HCEC 1CT (cell line): ENCODE measurements at places on chromosomes 3 and 15.

DNA sequence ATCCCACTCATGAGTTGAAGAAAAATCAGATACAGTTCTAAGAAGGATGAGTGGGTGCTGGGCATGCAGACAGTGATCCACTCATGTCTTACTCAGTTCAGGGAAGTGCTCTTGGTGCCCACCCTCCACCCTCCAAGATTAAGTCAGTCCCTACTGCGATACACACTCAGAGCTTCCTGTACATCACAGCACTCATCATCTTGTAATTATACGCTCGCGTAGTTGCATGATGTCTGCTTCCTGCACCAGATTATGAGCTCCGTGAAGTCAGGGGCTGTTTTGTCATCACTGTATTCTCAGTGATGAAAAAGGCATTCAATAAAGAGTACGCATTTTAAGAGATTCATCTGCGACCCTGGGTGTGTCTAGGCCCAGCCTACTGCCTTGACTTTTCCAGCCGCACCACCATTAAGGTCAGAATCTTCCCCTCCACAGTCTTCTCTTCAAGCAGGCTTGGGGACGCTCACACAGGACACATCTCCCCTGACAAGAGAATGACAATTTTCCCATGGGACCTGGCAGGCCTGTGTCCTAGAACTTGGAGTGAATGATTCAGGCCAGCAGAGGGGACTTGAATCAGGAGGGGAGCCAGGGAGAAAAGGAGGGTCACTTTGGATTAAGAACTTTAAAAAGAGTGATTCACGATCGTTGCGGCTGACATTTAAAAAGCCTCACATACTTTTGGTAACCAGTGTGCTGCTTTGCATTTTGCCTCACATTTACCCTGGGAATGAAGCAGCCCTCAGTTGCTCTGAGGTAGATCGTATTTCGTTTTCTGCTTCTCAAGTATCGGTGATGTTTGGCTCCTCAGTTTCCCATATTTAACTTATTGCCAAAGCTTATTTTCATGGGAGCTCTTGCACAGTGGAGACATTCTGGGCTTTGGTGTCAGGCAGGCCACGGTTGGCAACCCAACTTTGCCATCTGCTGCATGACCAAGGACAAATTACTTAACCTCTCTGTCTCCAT is 7.9 kb upstream of the PDE8A start:
- DNase-seq = no peak

DNA sequence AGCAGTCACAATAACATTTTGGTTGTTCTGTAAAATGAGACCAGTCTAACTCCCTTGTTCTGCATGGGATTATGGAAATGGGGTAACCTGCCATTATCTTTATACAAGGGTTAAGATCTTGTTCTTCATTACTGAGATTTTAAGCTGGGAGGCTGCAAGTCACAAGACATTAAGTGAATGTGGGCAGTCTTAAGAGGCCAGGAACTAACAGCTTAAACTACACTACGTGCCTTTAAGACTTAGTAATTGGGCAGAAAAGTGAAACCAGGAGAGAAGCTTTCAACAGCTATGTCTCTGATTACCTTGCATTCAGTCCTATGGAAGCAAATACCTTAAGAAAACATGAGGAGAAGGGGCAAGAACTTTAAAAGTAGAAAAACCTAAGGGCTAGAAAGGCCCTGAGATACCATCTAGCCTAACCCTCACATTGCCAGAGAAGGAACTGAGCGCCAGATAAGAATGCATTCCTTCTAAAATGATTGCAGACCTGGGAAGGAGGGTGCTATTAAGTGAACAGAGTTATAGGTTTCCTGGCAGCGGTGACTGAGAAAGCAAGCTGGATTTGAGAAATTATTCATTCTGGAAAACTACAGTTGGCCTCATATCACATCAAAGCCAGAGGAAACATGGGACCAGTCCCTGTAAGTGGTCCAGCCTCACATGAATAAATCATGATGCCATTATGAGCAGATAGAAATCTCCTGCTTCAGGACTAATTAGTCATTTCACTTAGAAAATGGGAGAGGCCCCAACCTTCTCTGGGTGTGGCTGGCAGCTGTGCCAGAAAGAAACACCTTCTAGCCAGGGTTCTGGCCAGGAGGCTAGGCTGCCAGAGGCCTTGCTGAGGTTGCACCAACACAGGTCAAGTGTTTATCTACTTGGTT is 32.9 kb downstream of the DAPK2 start:
- no peak for DNase-seq

- DNase-seq = peak; percentile 25
Observed at GRCh38 chr3:171531716-171532115, 71.5 kb upstream of the TNIK start.

DNA sequence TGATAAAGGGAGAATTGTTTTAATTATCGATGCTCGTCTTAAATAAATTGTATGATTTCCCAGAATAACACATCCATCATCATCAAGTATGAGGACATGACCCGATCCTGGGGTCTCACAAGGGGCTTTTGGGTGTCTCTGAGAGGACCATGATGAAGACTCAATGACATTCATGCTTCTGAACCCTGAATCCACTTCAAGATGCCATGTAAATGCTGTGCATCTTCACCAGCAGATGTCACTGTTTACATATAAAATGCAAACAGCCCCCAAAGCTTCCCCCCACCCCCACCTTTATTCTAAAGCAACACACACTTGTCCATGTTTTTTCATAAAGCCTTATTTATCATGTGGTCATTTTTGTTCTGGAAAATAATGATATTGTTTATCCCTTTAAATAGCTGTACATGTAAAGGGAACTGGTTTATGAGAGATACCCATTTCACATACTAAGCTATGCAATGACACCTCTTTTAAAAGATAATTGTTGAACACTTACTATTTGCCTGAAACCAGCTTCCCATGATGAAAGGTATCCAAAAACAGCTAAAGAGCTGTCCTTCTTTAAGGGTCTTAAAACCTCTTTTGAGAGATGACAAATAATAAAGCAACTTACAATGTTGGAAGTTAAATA is 69.7 kb upstream of the UBE3A start:
- DNase-seq = no peak

DNA sequence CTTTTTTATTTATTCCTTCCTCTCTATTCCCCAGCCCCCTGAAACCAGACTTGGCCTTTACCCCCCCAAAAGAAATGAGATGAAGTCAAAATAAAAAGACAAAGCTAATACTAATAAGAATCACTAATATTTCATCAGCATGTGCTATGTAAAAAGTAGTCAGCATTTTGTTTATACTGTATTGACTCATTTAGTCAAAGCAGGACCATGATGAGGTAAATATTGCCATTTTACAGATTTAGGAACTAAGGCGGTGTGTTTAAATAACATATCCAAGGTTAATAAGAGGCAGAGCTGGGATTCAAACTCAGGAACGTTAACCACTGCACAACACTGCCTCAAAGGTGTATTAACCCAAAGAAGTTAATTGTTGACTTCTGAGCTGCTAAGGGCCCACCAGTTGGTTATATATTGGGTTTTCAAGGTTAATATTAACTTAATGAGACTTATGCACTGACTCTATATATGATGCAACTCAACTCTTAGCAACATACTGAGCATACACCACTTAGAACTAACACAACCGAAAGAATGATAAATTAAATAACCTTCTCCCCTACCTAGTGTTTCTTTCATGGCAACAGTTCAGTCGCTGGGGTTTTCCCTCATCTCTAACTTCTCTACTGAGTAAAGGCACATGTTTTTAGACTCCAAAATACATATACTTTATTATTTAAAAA is 34.7 kb downstream of the FOXP1 start:
- no peak for DNase-seq

GRCh38 chr15:47432826-47433225 is 284.5 kb upstream of the SEMA6D start:
- DNase-seq = peak; percentile 56

DNA sequence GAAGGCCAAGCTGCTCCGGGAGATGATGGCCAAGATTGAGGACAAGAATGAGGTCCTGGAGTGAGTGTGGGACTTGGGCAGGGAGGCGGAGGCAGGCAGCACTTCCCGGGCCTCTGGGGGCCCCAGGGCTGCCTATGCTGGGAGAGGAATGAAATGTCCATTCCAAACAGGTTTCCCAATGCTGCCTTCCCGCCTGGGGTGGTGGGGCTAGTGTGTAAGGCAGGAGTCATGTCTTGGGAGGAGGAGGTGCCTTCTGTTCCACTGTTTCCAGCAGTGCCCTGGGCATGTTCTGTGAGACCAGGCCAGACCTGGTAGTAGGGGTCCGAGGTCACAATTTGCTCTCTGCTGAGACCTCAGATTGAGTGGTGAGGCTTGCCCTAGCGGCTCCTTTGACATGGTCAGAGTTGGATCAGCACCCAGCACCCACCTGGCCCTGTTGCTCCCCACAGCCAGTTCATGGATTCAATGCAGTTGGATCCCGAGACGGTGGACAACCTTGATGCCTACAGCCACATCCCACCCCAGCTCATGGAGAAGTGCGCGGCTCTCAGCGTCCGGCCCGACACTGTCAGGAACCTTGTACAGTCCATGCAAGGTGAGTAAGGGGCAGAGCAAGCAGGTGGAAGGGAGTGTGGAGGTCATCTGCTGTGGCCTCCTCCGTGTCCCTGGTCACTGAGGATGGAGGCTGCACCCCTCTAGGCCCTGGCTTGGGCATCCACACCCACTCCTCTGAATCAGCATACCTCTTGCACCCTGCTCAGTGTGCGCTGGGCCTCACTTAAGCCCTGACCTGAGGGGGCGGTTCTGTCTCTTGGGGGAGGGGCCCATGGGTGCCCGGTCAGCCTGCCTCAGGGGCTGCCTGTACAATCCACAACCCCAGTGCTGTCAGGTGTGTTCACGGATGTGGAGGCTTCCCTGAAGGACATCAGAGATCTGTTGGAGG is 27.3 kb downstream of the PTPN23 start:
- DNase-seq = no peak

DNA sequence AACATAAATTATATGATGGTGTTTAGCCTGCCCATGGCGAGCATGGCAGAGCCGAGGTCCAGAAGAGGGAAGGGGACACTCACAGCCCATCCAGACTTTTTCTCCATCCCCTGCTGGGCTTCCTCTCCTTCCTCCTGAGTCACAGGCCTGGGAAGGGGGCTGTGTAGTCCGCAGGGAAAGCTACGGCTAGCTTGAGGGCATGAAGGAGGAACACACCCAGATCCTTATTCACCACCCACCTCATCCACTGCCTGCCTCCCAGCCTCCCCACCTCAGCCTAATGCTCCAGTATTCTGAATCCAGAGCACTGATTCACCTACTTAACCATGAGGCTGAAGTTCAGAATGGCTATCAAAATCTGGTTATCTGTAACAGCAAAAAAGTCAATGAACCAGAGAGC is 97.8 kb downstream of the OXNAD1 start:
- DNase-seq = no peak

DNA sequence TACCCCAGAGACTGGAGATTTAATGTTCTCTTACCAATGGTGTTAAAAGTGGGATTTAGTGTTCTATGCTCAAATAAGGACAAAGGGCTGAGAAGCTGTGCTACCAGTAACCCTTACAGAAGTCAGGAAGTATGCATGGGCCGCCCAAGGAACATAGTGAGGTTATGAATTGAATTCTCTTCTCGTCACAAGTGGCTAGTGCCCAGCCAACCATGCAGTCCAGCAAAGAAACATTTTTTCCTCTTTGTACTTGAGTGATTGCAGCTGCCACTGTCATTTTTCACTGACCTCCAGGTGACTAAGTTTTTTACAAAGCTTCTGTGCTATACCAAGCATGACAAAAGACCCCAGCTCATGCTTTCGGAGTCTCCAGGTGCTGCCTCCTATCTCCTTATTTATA is 110.6 kb upstream of the DCBLD2 start:
- peak; percentile 28 for DNase-seq

GRCh38 chr3:127063916-127064315 is 81.0 kb downstream of the PLXNA1 start:
- DNase-seq = no peak

DNA sequence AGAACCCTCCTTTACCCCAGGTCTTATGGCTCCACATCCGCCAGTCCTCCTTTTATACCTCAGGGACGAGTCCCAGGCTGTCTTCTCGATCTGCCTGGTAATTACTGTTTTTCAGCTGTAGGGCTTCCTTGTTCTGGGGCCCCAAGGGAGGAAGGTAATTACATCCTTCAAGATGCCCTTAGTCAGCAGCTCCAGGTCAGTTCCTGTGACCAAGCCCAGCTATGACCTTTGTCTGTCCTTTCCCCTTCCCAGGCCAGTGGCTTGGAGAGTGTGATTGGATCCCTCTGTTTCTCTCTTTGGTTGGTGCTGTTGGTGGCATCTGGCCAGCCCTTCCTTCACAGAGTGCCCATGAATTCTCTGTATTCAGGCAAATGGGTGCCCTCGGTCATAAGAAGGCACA is 92.6 kb downstream of the AAGAB start:
- DNase-seq = no peak

DNA sequence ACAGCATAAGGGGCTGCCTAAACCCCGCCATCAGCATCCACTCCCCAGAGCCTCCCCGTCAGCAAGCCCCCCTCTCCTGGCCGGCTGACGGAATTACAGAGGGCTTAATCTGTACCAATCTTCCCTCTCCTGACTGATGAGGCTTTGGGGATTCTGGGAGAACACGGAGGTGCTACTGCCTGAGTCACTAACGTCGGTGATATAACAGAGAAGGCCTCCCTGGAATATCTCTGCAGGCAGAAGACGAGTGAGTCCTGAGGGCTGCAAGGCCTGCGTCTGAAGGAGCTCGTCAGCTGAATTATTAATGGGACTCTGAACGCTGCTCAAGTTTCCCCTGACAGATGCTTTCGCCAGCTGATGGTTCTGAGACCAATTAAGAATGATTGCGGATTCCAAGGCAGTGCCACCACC is 147.7 kb downstream of the XXYLT1 start:
- DNase-seq = no peak

DNA sequence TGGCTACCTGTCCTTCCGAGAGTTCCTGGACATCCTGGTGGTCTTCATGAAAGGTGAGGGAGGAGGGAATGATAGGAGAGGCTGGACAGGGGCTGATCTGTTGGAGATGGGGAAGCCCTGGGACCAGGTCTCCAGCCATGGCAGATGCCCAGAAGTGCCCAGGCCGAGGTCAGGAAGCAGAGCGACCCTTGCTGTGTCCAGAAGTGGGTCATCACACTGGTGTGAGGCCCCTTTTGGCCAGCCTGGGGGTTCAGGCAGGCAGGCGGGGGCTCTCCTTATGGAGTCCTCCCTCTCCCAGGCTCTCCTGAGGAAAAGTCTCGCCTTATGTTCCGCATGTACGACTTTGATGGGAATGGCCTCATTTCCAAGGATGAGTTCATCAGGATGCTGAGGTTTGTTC is 17.8 kb downstream of the DUOX1 start:
- no peak for DNase-seq

DNA sequence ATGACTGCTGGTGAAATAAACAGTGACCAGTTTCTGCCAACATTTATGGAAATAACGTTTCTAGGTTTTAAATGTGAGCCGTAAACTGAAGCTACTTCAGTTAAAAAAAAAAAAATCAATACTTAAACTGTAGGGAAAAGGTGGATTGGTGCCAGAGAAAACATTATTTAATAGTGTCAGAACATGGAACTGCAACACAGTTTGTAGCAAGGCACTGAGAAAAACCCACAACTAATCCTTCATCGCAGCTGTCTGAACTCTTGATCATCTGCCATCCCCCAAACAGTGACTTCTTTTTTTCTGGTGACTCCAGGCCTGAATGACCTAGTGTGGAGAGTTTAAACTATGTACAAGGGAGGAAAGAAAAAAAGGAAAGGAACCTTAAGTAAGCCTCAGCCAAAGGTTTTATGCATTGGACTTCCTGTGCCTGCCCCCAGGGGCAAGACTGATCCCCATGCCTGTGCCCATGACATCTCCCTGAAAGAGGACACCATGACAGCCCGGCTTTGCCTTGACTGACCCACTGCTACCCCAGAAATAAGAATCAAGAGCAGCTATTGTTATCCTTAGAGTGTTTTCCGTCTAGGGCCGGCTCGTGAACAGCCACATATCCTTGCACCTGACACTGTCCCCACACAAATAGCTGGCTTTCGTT is 33.1 kb downstream of the CRTAP start:
- DNase-seq = peak; percentile 41
